CD8-positive, alpha-beta T cell (primary cell): ENCODE measurements at places on chromosomes 12 and 14. TPM values are rescaled to one million over a fixed set of nuclear protein-coding genes. Genes with fewer than 3 reads are reported as not detected.

- no peak for DNase-seq
Measured at GRCh38 chr12:100706033-100706432, 88.5 kb upstream of the ANO4 start.

GRCh38 chr12:111270239-111270638 is 98.7 kb downstream of the PHETA1 start:
- DNase-seq, result no peak

GRCh38 chr12:48826209-48826855 is 8.0 kb downstream of the CACNB3 start:
- no peak for DNase-seq

DNA sequence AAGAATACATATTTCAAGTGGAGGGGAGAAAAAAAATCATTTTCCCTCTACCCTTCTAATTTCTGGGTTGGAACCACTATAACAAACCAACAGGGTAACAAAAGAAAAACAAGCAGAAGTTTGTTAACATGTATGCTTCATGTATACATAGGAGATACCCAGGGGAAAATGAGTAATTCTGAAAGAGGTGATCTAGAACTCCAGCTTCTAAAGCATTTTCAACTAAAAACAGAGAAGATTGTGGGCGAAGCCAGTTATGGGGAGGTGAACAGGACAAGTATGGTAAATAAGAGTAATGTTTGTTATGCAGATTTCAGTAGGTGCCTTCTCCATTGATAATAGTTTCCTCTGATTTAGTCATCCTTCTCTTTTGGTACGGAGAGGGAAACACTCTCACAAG is 16.7 kb downstream of the FNTB start:
- DNase-seq, result no peak

- no peak for DNase-seq
Measured at GRCh38 chr12:26109343-26109881, 15.4 kb downstream of the BHLHE41 start.

The TMEM253 gene
- total RNA-seq, result not detected

The ETFBKMT gene
- 1.0 TPM for total RNA-seq

- no peak for DNase-seq
Measured at GRCh38 chr14:28944605-28945004, 178.0 kb downstream of the FOXG1 start.

The FOXG1 gene
- not detected for total RNA-seq

DNA sequence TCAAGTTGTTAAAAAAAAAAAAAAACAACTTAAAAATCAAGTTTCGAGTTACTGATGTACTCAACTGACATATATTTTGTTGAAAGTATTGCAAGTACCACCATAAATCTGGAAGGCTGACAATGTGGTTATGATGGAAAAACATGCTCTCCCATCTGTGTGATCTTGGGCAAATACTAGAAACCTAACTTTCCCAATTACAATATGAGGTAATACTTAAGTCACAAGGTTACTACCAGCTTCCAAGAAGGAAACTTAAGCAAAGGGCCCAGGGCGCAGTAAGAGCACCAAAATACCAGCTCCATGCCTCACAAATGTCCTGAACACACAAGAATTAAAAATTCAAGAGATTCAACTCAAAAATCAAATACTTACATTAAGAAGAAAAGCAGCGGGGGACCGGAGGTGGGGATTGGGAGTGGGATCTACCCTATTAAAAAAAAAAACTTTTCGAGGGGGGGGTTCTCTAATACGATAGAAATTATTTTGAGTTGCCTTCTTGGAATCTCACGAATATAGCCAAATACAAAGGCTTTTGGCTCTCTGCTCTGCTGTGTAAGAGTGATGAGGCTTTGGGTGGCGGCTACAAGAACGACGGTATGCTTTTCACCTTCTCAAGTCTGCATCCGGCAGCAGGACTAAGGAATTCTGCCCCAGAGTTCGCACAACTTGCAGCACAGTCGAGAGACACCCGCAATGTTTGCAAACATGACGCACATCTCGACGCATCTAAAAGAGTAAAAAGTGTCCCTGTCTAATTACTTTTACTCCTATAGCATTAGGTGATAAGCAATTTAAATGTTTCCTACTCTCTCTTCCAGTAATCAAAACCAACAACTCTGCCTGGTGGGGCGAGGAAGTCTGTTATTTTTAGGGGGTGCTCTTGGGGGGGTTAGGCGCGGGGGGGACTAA is 1.1 kb downstream of the SAV1 start:
- peak; percentile 50 for DNase-seq

- DNase-seq, result no peak
Measured at GRCh38 chr14:23085458-23085857, 9.5 kb downstream of the ACIN1 start.

The CMTM5 gene
- total RNA-seq, result not detected

GRCh38 chr12:26018926-26019325 is 60.4 kb downstream of the RASSF8 start:
- DNase-seq, result no peak

The CMA1 gene
- not detected for total RNA-seq

The IFNG-AS1 gene
- 3.0 TPM for total RNA-seq
